ENCODE measurements at places on chromosomes 3 and 15. TPM values are rescaled to one million over a fixed set of nuclear protein-coding genes. Genes with fewer than 3 reads are reported as not detected.

GNAT1 gene
- total RNA-seq, result not detected

VWA5B2 gene
- not detected for total RNA-seq

ANKDD1A gene
- total RNA-seq, result 5.0 TPM

SCG5 gene
- total RNA-seq, result 0.73 TPM

KBTBD13 gene
- 5.2 TPM for total RNA-seq

GOLGA6B gene
- not detected for total RNA-seq

TTLL13 gene
- not detected for total RNA-seq

Measured in left cardiac atrium (tissue), 4 donors.